Spleen (tissue), 13 donors: ENCODE measurements at places on chromosomes 5 and 9.

GRCh38 chr5:169279125-169279524 is 21.8 kb downstream of the SLIT3 start:
- DNase-seq: no peak

- no peak for DNase-seq
Measured at GRCh38 chr5:14528115-14528514, 53.5 kb upstream of the OTULINL start.

DNA sequence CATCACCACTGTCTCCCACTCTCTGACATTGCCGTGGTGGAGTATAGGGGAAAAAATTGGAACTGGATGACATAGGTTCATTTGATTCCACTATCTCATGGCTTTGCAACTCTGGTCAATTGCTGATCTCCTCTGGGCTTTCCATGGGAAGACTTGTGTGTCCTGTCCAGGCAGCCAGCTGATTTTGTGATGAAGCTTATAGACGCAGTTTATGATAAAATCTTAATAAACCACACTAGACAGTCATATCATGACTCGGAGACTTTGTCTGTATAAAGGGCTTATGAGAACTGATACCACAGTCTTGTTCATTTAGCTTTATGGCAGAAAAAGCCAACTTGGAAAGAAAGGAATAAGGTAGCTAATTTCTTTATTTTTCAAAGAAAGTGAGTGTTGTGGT is 296.5 kb downstream of the MAST4 start:
- no peak for DNase-seq

GRCh38 chr9:110142868-110143481 is 65.0 kb downstream of the C9orf152 start:
- no peak for DNase-seq

DNA sequence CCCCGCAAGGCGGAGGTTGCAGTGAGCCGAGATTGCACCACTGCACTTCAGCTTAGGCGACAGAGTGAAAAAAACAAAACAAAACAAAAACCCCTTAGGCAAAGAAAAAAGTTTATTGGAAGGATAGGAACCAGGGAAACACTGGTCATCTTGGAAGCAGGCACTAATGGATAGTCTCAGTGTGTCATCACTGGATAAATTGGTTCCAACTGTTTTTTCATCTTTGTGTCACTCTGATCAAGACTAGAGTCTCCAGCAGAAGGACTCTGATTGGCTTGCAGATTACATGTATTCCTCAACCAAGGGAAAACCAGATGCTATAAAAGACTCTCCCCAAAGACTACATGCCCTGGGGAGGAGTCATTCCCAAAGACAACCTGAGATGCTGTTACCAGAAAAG is 35.0 kb upstream of the HMHB1 start:
- DNase-seq: no peak

DNA sequence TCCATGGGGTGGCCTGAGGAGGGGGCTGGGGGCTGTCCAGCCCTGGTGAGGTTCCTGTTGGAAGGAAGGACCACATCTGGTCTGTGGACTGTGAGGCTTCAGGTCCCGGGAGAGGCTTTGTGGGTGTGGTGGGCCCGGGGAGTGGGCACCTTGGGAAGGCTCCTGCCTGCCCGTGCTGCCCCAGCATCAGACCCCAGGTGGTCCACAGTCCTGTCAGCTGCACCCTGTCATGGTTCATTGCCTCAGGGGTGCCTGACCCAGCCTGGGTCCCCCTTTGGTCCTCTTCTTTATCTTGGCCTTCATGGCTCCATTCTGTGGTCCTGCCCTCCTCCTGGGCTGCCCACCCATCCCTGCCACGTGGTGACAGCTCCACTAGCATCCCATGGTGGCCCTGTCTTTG is 36.7 kb downstream of the WNK2 start:
- no peak for DNase-seq

- no peak for DNase-seq
Measured at GRCh38 chr9:93573516-93573828, 2.9 kb upstream of the PHF2 start.

DNA sequence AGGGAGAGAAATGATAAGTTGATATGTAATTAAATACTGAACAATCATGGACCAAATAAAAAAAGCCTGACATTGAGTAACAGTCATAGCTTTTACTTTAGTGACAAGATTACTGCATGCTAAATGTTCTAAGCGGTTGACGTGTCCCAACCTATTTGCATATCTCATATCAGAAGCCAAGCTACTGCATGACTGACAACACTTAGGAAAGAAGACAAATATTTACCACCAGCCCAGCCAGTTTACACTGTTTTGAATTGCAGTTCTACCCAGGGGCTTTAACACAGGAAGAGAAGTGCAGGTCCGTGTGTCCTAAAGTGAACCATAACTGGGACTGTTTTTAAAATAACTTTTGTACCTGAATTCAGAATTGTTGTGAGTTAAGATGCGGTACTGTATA is 219.9 kb downstream of the PRDM9 start:
- DNase-seq: no peak

DNA sequence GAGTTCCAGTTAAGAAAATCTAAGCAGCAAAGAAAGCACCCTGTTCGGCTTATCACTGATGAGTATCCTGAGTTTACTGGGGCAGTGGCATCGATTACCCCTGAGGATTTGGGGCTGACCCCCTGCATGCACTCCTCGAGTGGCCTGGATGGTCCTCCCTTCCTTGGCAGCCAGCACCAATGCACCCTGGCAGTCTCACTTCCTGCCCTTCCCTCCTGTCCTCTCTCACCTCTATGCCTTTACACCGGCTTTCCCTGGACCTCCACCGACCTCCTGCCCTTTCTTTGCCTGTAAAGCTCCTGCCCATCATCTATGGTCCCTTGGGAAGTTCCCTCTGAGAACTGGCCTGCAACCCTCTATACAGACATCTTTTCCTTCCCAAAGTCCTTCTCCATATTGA is 97.1 kb downstream of the TTLL11 start:
- DNase-seq: no peak

DNA sequence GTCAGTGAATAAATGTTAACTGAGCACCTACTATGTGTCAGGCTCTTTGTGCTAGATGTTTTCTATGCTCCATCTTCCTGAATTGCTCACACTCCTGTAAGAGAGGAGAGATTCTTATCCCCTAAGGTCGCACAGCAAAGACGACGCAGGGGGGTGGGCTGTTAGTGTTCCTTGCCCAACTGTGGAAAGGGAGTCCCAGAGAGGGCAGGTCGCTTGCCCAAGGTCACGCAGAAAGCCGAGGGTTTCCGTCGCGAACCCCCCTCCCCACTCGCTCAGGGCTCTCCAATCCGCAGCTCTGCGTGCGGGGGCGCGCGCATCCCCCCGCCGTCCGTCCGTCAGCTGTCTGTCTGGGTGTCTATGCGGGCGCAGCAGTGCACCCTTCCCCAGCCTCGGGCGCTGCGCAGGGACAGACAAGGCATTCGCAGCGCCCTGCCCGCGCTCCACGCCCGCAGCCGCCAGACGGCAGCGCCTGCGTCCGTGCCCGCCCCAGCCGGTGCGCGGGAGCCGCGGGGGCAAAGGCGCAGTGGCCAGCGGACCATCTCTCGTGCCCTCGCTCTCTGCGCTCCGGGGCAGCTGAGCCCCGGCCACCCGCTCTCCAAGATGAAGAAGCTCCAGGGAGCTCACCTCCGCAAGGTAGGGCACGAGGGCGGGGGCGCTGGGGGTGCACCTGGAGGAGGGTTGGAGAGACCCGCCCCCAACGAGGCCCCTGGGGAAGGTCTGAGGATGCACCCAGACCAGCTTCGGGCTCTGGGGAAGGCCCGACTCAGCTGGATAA is at the start of gene SLC6A7:
TSS of gene SLC6A7 (plus strand) at position 335 of the 775 bp plus-strand sequence. CDS start at position 601, 266 bp downstream.
- DNase-seq: no peak

DNA sequence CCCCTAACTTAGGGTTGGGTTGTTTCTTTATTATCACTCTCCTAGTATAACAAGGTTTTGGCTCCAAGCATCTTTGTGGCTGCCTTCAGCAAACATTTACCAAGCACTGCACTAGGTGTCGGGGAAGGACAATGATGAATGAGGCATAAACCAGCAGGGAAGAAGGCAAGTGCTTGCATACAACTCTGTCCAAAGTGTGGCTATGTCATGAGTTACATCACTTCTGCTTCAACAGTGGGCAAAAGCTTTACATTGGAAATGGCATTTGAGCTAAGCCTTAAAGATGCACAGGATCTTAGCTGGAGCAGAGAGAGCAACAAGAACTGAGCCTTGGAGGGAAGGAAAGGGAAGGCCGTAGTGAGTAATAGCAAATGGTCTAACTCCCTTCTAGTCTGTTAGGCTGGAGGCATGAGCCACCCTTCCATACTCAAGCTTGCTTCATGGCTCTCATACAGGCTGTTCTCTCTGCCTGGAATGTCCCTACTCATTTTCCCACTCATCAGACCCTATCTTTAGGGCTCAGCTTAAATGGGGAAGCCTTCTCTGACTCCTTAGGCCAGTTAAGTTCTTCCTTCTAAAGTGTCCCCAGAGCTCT is 121.8 kb downstream of the SEMA6A start:
- DNase-seq: no peak
